ENCODE measurements at places on chromosomes 5 and 9.

DNA sequence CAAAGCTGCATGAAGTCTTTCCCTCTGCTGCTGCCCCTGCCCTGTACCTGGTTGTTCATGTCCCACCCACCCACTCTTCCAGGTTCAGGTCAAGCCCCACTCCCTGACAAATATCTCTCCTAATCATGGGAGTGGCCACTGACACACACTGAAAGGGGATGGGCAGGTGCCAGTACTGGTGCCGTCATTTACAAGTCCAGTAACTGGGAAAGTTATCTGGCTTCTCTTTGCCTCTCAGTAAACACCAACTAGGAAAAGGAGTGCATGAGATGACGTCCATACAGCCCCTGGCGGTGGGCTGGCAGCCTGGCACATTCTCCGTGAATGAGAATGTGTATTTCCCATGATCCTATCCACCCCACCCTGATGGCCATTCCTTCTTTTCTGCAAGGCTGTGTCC lies 225.2 kb downstream of the FSTL4 start:
- no peak for DNase-seq

GRCh38 chr5:62284946-62285891 lies 20.8 kb upstream of the KIF2A start:
- DNase-seq: no peak

- no peak for DNase-seq
Measured at GRCh38 chr5:44860267-44860666, 51.5 kb downstream of the MRPS30 start.

DNA sequence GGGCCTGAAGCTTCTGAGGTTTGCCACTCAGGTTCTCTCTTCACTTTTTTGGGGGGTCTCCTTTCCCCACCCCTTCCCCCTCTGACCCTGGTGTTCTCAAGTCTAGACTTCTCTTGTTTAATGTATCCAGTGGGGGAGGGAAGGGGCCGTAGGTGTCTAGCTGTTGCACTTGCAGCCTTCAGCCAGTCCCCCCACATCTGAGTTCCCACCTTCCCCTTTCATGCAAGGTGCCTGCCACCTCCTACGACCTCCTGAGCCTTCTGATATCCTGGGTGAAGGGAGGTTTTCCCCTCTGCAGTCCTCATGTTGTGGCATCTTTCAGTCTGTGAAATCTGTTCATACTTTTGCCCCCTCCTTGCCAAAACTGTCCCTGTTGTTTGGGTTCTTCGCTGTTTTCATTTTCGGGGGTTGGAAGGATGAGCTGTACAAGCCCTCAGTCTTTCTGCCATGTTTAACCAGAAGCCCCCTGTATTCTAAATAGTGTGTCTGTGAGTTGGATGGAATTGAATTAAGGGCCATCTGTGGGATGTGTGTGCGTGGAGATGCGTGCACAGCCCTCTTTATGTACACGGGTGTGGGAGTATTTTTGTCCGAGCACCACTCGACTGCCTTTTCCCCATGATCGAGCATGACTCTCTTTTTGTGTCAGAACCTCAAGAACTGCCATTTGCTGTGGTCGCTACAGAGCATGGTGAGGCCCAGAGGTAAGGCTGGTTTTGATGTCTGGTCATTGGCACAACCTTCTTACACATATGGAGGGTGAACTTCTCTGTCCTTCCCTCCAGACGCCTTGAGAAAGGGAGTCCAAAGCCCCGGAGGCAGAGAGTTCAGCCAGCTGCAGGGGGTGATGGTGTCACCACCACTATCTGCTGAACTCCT lies 23.6 kb downstream of the PRRC2B start:
- DNase-seq: no peak

GRCh38 chr5:60183881-60184280 lies 290.4 kb upstream of the PDE4D start:
- no peak for DNase-seq

GRCh38 chr9:121354141-121354540 lies 15.9 kb downstream of the STOM start:
- no peak for DNase-seq

DNA sequence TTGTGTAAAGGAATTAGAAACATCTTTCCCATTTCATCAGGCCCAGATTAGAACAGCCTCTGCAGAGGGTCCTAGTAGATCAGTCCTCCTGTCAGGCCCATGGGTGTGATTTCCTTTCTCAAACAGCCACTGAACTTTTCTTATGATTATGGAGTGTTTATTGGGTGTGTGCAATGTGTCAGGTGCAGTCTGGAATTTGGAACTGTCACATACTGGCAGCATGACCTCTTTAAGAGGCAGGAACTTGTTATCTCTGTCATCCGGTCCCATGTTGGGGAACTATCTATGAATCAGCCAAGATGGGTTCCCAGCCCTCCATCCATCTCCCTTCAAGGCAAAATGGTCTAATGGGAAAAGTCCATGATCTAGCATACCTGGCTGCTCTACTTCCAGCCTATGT lies 11.6 kb upstream of the MEGF9 start:
- DNase-seq: no peak

- DNase-seq: no peak
Measured at GRCh38 chr9:18299449-18299848, 174.5 kb upstream of the ADAMTSL1 start.
